ENCODE measurements at places on chromosomes 2 and 18.
A peak's percentile ranks its signal among the peaks of the same experiment; 100 is the strongest.

DNA sequence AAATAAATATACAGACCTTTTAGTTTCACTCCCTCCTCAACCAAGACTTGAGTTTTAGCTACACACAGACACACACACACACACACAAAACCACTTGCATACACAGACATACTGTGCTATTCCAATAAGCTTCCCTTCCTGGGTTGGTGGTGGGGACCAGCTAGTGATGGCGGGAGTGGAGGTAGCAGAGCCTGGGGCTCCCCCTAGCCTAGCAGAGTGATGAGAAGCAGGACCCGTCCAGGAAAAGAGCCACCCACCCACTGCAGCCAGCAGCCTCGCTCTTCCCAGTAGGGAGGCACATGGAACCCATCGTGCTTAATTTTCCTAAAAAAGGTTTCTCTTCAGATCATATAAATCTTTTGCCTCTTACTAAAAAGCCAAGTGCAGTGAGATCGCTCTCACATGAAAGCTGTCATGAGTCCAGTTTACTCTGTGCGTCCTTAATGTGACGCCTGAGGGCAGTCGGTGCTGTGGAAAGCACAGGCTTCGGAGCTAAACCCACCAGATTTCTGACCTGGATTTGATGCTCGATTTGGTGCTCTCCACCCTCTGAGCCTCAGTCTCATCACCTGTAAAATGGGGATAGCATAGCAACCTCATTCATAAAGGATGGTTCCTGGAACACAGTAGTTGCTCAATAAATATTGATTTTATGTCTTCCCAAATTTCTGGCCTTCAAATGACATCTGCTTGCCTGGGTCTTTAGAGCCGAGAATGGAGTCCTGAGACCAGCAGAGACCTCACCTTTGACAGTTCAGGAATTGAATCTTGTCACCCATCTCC is 60.1 kb upstream of the YWHAQ start:
- DNase-seq = no peak

GRCh38 chr2:179412112-179412511 is 147.5 kb upstream of the SESTD1 start:
- DNase-seq = no peak

DNA sequence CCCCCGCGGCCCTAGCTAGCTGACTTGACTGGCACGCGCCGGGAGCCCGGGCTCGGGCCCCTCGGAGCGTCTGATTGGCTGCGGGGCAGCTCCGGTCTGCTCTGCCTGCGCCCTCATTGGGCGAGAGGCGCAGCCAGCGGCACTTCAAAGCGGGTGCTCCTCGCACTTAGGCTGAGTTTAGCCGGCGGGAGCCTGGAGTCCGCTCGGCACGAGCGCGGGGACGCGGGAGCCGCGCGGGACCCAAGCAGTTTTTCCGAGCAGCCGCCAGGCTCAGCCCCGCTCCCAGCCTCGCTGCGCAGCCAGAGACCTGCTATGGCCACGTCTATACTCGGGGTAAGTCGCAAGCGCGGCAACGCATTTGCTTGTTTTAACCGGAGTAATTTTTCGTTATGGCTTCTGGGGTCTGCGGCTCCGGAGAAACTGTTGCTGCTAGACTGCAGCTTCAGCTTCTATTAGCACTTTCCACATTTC is at the start of gene SP9:
TSS of gene SP9 (plus strand) at position 174 of the 471 bp plus-strand sequence. CDS start at position 313, 139 bp downstream.
- DNase-seq = peak; percentile 66

DNA sequence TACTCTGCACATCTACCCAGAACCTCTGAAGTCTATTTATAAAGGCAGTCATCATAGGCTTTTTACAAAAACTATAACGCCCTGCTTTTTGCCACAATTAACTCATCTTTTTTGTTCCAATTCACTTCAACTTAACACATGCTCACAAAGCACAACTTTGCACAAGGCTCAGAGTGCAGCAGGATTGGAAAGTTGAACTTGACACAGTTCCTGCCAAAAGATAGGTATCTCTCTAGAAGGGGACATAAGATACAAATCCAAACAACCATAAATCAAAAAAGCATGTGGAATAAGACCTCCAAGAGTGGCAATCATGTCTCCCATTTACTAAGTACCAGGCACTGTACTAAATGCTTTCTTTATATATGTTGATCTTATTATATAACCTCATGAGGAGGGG is 36.2 kb downstream of the RPL37A start:
- DNase-seq = no peak

DNA sequence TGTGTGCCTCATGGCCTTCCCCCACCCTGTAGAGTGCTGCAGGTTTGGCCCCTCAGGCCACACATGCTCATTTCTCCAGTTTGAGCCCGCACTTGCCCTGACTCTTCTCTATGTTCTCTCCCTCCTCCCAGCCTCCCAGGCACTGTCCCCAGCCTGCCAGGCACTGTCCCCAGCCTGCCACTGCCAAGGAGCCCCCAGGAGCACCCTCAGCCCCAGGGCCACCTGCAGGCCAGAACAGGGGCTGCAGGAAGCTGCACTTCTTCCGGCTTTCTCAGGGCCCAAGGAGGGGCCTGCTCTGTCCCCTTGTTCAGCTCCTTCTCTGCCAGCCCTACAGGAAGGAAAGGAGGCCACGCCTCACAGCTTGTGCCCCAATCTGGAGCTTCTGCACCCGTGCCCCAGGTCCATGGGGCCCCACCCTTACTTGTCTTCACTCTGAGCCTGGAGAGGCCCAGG is 31.6 kb downstream of the CYP26B1 start:
- DNase-seq = no peak

- DNase-seq = no peak
Measured at GRCh38 chr18:59664329-59664728, 32.9 kb downstream of the CCBE1 start.

DNA sequence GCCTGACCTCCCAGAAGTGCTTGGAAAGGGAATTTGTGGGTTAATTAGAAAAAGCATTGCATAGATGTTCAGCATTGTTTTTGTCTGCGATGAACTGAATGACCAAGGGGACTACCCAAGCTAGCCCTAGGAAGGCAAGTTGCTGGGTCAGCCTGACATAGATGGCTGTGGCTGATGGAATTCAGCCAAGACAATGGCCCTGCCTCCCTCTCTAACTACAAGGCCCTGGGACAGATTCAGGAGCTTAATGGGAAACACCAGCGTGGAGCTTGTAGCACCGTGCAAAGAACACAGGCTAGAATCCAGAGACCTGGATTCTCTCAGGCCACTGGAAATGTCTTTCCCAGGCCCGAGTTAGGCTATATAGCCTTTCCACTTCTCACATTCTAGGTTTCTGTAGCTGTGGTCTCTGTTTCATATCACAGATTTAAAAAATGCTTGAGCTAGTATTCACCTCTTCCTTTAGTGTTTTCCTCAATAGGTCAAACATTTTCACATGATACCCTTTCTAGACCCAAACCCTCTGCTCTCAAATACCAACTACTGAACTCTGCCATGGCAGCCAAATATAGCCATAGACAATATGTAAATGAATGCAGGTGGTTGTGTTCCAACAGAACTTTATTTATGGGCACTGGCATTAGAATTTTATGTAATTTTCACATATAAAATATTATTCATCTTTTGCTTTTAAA is 294.3 kb upstream of the MEX3C start:
- no peak for DNase-seq

- no peak for DNase-seq
Measured at GRCh38 chr18:45560870-45561269, 54.4 kb upstream of the SLC14A2 start.

DNA sequence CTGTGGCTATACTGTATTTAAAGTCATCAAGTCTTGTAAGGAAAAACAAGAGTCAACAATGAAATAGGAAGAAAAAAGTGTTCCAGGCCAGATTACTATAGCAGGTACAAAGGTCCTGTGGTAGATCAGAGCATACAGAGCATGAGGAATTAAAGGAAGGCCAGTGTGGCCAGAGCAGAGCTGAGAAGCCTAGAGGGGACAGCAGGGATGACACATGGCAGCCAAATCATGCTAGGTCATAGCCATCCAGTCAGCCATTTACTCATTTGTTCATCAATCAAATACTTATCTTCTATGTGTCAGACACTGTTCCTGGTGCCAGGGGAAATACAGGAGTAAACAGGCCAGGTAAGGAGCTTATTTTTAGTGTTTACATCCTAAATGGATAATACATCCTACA is 24.3 kb downstream of the ADD2 start:
- DNase-seq = no peak

DNA sequence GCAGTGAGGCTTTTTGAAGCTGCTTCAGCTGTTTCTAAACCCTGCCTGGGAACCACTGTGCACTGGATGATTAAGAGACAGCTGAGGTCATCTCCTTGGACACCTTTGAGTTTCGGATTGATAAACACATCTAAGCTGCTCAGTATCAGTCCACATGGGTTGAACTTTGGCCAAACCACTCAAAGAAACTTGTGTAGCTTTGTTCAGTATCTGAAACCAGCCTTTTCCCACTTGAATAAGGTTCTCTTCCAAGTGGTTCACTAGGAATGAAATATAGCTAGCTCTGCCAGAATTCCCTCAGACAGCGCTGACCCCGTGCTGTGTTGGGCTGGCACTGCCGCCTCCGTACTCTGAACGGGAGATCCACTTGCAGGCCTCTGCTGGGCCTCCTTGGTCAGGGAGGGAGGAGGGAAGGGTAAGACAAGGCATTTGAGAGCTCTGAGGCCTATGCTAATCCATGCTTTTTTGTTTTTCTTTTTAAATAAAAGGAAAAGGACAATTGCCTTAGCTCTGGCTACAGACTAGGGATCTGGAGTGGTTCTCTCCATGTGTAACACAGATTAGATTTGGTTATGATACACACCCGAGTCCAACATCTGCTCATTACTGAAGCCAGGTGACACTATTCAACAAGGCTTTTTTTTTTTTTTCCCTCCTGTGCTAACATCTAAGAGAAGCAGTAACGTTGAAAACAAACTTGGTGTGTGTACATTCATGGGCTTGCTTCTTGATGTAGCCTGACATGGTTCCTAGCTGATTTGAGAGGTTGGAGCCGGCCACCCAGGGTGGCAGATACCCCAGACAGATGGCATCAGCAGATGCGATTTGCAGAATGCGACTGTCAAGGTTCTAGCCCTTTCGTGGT is 67.7 kb downstream of the NCK2 start:
- DNase-seq = no peak

- DNase-seq = no peak
Measured at GRCh38 chr2:102141970-102142828, at the start of gene IL1R1. TSS of gene IL1R1 (plus strand) at chr2:102142746. CDS start at chr2:102157725, 14,979 bp downstream.

DNA sequence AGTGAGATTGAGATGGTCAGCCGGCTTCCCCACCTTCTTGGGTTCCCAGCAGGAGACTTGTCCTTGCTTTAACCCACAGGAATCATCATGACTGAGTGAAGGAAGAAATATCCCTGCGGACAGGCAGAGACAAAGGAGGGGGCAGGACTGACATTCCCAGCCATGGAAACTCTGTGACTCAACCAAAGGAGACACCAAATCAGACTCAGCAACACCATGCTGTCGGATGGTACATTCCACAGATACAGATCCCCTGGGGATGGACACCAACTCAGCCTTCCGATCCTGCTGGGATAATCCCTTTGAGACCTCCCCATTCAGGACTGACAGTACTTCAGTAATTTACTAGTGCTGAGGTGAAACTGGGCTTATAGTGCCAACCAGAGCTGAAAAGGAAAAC is 518.3 kb downstream of the XIRP2 start:
- DNase-seq = no peak

DNA sequence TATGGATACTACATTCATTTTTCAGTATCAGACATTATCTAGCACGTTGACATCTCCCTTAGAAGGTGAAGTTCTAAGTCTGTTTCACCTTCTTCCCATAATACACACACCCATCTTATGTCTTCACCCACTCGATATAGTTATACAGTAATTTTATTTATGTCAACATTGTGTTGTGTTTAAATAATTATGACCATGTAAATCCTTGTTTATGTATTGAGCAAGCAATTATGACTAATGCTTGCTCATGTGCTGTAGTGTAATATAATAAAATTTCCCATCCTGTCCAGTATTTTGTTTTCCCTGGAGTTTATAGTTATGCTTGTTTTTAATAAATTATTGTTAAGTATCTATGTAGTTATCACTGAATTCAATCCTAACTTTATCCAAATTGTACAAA is 163.2 kb downstream of the MTX2 start:
- DNase-seq = no peak

- no peak for DNase-seq
Measured at GRCh38 chr2:24512404-24512803, 21.4 kb downstream of the NCOA1 start.

GRCh38 chr18:24388957-24389356 is 8.7 kb downstream of the OSBPL1A start:
- DNase-seq = no peak

- no peak for DNase-seq
Measured at GRCh38 chr18:31438402-31438801, 9.1 kb upstream of the DSG3 start.

- DNase-seq = no peak
Measured at GRCh38 chr2:98830571-98831145, 99.7 kb upstream of the MGAT4A start.

- DNase-seq = peak; percentile 63
Measured at GRCh38 chr18:31684279-31685096, at the start of gene B4GALT6. TSS of gene B4GALT6 (minus strand) at chr18:31684581. CDS start at chr18:31684426, 155 bp downstream.

GRCh38 chr2:30636311-30636710 is 170.9 kb downstream of the CAPN13 start:
- no peak for DNase-seq

- no peak for DNase-seq
Measured at GRCh38 chr18:32372047-32372380, 98.7 kb downstream of the GAREM1 start.

DNA sequence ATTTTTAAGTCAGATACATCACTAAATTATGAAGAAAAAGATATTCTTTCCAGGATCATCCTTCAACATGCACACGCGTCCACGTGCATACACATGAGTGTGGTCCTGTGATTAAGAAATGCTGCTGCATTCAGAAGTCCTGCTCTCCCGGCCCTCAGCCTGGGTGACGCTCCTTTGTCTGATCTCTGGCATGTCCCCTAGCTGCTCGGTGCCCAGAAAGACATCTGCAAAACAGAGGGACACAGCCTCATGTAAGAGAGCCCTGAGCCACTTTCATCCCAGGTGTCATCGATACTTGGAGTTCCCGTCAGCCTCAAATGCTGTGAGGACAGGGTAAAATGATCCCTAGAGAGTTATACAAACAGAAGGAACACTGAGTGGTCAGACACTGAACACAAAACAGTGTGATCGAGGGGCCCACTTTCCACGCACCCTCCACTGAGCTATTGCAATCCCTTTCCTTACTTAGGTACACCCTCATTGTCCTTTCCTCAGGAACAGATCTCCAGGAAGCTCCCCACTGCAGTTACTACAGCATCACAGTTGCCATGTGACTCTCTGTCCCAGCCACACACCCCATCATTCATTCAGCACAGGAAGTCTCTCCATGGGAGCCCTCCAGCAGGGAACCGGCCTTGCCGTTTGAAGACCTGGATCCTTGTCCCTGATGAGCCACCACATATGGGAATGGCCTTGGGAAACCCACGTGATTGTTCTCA is 32.1 kb downstream of the CRACDL start:
- peak; percentile 43 for DNase-seq

GRCh38 chr2:206164261-206164862 is 4.7 kb downstream of the EEF1B2 start:
- no peak for DNase-seq

Measured in activated CD8-positive, alpha-beta memory T cell treated with anti-CD3 and anti-CD28 coated beads, Interleukin-2, amount 50 U/mL, for 48 hours (primary cell).